MCF 10A (cell line): ENCODE measurements at places on chromosomes 6 and 20. TPM values are rescaled to one million over a fixed set of nuclear protein-coding genes. Genes with fewer than 3 reads are reported as not detected.

The CFB gene
- total RNA-seq: 24.5 and 24.6 TPM in 2 replicates

The ADGRB3 gene
- not detected in 2 replicates for total RNA-seq

The PRL gene
- total RNA-seq: not detected in 2 replicates

- no peak for DNase-seq
Measured at GRCh38 chr20:58854638-58855471, 2.3 kb downstream of the GNAS start.

DNA sequence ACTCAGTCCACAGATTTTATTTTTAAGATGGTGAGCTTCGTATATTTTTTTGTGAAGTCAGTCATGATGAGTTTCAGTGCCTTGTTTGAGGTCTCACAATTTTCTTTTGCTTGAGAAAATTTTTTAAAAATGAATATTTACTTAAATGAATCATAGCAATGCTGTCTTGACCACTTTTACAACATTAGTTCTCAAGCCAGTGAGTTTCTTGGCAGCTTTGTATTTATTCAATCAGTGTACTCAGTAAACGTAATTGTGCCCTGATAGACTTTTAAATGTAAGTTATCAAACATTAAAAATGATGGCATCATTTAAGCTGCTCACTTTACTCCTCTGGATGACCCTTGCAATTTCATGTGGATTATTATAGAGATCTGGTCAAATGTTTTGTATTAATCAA lies 261.4 kb downstream of the KHDC1L start:
- no peak for DNase-seq

DNA sequence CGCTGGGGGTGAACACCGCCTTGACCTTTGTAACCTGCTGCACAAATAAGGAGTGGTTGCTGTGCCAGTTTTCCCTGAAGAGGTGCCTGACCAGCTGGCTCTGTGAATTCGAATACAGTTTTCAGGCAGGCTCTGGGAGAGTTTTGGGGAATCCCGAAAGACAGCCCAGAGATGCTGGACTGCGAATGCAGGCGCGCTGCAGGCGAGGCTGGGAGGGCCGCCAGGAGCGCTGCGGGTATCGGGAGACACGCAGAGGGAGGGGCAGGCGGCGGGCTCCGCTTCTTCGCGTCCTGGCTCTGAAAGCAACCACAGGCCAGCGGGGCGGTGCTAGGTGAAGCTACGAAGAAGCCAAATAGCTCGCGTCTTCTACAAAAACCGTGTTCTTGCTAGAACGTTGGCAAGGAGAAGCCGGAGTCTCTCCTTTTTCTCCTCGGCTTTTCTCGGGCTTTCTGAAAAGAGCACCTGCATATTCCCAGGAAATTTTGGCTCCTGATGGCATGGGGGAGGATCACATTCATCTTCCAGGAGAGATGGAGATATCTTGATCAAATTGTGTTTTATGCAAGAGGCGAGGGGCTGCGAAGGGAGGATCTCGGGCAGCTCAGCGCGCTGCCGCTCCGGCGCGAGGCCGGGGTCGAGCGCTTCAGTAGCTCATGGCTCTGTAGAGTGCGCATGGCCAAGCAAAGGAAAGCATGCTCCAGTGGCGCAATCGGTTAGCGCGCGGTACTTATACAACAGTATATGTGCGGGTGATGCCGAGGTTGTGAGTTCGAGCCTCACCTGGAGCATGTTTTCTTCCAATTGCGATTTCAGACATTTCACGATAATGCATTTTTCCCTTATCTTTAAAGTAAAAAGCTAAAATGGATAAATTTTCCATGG lies 158.1 kb upstream of the ZNF184 start:
- DNase-seq: peak; percentile 79

- DNase-seq: peak; percentile 48
Measured at GRCh38 chr20:63124092-63124781, 91.7 kb downstream of the YTHDF1 start.

GRCh38 chr20:14245368-14245970 lies 91.9 kb downstream of the FLRT3 start:
- no peak for DNase-seq

DNA sequence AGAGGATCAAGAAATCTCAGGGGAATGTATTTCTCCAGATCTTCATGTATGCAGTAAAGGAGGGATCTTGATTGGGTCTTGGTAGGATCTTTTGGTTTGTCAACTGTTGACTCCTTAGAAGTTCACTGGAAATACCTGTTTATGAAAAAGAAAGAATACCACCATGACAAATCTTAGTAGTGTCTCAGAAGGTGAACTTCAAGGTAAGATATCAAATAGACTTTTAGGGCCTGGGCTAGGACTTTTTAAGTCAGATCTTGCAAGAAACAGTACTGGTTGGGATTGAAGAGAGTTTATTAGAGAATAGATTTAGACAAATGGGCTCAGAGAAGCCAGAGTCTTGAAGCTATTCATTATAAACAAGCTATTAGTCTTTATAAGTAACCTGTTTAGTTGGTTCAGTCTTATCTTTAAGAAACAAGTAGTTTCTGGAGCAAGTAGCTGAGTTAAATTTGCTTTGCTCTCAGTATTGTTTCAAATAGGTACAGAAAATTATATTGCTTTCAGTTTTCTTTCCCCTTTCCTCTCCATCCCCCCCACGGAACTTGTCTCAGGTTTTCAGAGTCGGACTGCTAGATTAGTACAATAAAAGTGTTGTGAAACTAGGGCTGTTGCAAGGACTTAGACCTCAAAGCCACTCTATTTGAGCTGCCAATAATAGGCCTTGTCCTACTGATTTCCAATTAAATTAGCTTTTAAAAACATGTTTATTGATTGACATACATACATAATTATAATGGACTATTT lies 529.1 kb upstream of the CITED2 start:
- no peak for DNase-seq
